ENCODE measurements at places on chromosomes 6 and 20.

GRCh38 chr20:11267131-11267761, 593.4 kb upstream of the JAG1 start:
- no peak for DNase-seq

DNA sequence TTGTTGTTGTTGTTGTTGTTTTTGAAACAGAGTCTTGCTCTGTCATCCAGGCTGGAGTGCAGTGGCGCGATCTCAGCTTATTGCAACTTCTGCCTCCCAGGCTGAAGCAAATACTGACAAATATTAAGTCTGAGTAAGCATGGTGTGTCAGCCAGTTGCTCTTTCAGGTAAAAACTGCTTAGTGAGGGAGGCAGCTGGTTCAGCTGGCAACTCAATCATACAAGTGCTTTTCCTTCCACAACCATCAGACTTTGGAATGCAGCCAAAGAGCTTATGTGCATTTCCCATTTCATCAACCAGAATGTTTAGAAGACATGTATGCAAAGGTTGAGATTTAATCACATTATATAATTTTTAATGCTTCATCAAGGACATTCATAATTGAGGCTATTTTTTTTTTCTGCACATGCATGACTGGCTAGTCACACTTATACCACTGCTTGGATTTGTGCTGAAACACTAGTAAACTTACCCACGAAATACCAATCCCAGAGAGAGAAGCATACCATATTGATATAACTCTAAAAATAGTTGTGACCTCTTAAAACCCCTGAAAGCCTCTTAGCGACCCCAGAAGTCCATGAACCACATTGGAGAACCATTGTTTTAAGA, 56.0 kb downstream of the CLIC5 start:
- DNase-seq = no peak

GRCh38 chr20:44291754-44292153, 19.2 kb downstream of the FITM2 start:
- no peak for DNase-seq

- no peak for DNase-seq
These were observed 33.6 kb downstream of the RPRD1B start for GRCh38 chr20:38066969-38067716.

DNA sequence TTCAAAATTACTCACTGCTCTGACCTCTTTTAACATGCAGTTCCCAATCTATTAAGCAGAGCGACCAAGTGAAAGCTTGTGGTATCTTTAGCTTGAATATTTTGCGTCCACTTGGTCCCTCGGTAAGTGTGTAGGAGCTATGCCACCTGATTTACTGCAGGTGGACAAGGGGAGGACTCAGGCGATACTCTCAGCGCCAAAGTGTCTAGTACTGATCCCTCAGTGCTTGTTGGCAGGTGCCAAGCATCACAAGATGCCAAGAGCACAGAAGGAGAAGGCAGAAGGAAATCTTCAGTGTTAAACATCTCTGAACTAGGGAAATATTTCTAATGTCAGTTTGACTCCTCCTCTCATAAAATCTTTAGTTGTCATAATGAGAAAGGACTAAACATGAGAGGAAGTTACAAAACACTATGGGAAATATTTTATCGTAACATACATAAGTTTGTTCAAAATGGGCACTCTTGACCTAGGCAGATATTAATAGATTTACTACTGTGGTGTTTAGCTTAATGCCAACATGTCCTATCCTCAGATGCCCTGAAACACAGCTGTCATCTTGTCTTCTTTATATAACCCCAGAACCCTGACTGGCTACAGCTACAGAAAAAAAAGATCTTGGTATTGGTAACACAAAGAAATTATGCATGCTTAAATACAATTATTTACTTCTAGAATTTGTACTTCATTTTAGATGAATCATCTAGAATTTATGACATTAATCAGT, 19.5 kb downstream of the NHLRC1 start:
- DNase-seq = no peak

Measured in activated T-helper 1 cell treated with Interleukin-2 at 50 U/mL for 16 hours (primary cell).